Stimulated activated CD4-positive, alpha-beta T cell treated with anti-CD3 and anti-CD28 coated beads, Interleukin-12 subunit alpha, Interleukin-12 subunit beta, amount 100 ng/mL, for 4 hours (primary cell): ENCODE measurements at places on chromosomes 7 and 10.

DNA sequence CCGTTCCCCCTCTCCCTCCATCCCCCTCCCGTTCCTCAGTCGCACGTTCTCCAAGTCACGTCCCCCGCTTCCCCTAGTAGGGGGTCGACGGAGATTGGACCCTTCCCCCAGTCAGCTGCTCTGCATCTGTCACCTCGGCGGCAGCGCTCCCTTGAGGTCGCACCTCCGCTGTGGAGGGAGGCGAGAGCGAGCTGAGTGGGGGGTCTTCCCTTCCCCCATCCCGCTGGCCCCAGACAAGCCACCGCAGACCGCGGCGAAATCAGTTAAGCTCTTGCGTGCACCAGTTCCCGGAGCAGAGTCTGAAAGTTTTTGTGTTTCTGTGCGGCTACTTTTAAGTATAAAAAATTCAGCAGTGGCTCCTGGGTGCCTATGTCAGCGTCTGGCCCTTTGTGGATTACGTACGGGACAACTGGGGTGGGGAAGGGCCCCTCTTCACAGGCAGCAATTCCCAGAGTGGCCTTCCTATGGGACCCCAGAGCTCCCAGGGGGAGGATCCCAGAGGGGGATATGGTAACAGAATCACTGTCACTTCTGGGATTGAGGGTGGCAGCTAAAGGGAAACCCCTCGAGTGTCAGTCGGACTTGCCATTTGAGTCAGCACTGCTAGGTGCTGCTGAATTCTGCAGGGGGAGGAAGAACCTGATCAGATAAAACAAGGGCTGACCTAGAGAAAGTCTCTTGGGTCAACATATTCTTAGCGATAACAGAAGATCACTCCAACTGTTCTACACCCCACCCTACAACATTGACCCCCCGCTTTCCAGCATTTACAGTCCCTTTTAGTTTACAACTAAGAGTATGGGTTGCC lies 12.5 kb upstream of the DDIT4 start:
- peak; percentile 36 for DNase-seq

GRCh38 chr10:16016688-16017087 lies 156.4 kb upstream of the MINDY3 start:
- DNase-seq = no peak

GRCh38 chr7:7795630-7796121 lies 77.3 kb upstream of the RPA3 start:
- DNase-seq = no peak

GRCh38 chr7:22481726-22482125 lies 18.3 kb downstream of the STEAP1B start:
- no peak for DNase-seq

GRCh38 chr10:34206078-34206934 lies 608.8 kb downstream of the PARD3 start:
- no peak for DNase-seq

- no peak for DNase-seq
These were observed 43.5 kb downstream of the ZWINT start for GRCh38 chr10:56317603-56318002.

- DNase-seq = no peak
These were observed 131.0 kb downstream of the DLG5 start for GRCh38 chr10:77795426-77796055.

- DNase-seq = no peak
These were observed 97.3 kb upstream of the SFMBT2 start for GRCh38 chr10:7507887-7508726.

- DNase-seq = no peak
These were observed 49.1 kb downstream of the ZNF783 start for GRCh38 chr7:149310990-149311573.

DNA sequence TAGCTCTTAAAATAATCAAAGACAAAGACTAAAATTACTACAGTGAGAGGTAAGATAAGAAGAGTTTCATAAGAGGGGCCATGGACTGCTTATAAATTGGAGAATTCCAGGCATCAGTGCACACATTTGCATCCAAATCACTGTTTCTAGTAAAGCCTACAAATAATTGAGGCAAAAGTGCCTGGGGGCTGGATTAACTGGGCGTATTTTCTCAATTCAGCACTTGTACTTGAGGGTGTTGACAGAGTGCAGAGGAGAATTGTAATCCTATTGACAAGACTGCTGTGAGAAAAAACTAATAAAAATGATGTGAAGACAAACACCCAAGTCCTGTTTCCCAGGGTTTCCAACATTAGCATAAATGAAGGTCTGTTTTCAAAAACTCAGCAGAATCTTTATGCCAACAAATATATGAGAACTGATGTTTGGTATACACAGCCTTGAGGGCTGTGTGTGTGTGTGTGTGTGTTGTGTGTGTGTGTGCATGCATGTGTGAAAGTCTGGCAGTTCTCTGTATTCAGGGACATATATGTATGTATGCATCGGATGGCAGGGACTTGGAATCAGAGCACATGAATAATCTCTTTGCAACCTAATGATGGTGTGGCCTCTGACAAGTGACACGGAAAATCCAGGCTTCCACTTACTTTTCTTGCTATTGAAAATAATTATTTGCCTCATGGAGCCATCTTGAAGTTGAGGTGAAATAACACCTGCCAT lies 182.1 kb upstream of the CDC14C start:
- no peak for DNase-seq

DNA sequence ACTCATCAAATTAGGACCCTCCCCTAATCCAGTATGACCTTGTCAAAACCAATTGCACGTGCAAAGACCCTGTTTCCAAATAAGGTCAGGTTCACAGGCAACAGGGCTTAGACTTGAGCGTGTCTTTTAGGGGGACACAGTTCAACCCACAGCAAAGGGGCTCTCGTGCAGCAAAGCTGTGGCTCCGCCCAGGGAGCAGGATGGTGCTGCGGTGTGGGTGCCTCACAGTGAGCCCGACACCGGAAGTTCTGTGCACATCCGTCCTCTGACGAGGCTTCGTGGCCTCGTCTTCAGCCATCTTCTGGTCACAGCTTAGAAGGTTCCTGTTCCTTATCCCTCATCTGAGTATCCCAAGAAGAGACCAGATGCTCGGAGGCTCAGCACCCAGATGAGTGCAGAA lies 509.2 kb upstream of the FOXK1 start:
- DNase-seq = no peak

DNA sequence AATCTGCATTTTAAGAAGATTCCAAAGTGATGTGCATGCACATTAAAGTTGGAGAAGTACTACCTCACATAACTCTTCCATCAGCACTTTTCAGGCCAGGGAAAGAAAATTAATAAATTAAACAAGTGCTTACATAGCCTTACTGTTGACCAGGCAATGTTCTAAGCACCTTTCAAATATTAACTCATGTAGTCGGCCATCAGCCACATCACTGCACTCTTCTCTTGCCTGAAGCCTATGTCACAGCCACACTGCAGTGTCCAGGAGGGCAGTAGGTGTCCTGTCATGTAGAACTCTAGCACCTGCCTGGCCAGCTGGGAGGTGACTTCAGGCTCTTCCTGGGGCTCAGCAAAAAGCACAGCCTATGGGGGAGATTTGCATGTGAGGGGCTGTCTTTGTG lies 71.5 kb downstream of the CDK1 start:
- no peak for DNase-seq

- DNase-seq = no peak
These were observed 200.9 kb downstream of the MBL2 start for GRCh38 chr10:52571516-52572182.

DNA sequence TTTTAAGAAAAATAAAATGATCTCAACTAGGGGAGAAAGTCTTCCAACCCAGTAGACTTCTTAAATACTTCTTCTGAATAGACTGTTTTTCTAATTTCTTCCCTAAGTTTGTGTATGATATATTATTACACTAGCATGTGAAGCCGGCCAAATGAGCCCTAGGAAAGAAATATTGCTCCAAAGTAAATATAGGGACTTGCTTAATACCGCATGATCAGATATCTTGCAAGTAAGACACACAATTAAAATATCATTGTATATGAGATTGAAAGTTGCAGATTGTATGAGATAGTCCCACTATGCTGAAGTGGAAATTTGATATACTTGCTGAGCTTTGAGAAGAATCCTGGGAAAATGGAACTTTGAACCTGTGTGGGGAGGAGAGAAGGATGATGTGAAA lies 225.7 kb downstream of the BAMBI start:
- DNase-seq = no peak

DNA sequence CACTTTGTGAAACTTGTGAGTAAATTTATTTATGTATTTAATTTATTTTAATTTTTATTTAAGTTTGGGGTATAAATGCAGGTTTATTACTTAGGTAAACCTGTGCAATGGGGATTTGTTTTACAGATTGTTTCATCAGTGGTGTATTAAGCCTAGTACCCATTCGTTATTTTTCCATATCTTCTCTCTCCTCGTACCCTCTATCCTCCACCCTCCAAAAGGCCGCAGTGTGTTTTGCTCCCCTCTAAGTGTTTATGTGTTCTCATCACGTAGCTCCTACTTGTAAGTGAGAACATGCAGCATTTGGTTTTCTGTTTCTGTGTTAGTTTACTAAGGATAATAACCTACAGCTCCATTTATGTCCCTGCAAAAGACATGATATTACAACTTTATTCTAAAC lies 145.4 kb upstream of the SMIM30 start:
- DNase-seq = no peak

GRCh38 chr7:106820321-106821217 lies 44.5 kb upstream of the PIK3CG start:
- DNase-seq = no peak

GRCh38 chr10:86958116-86958900 lies at the start of gene SNCG:
SNCG (plus strand) TSS chr10:86958599; CDS start chr10:86958698, 99 bp downstream.
- no peak for DNase-seq

DNA sequence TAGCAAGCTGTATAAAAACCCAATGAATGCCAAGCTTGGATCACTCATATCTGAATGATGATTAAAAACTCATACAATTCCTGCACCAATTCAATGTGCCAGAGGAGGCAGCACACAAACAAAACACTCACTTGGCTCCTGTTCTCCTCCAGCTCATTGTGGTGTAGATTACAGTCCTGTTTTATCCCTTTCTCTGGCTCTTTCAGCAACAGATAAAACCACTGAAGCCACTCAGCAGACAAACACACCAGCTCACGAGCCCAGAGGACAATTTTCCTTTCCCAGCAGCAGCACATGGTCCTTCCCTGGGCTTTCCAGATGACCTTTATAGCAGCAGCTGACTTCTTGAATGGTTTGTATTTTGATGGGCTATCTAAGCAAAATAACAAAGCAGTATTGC lies 107.3 kb upstream of the STARD3NL start:
- no peak for DNase-seq

GRCh38 chr7:151306860-151307259 lies 34.8 kb upstream of the NUB1 start:
- DNase-seq = no peak

- peak; percentile 57 for DNase-seq
These were observed at the start of gene SFMBT2 for GRCh38 chr10:7410862-7411670. SFMBT2 (minus strand) TSS chr10:7411034; CDS start chr10:7381898, 29,136 bp downstream.

- no peak for DNase-seq
These were observed 41.2 kb downstream of the CHCHD3 start for GRCh38 chr7:133040674-133041073.

DNA sequence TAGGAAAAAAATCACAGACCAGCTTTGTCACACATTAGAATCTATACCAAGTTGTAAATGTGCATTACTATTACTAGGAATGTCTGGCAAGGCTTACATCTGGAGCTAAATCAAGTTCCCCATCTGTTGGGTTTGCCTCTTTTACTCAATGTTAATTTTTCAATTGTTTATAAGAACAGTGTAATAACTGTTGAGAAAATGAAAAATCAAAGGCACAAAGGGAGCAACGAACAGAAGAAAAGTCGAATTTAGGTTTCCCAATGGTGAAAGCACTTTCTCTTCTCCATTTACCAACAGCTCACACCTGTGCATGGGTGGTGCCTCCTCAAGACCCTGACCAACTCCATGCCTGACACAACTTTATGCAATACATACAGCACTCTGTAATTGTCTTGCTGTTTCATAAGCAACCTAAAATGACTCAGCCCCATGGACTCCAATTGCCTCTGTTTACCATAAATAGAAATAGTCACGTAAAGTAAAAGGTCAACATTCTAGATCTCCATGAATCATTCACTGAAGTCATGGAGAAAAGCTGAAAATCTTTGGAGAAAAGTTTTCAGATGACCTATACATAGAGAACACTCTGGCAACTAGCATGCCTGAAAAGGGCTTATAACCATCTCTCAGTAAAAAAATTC lies 95.5 kb upstream of the KCNIP2 start:
- no peak for DNase-seq

DNA sequence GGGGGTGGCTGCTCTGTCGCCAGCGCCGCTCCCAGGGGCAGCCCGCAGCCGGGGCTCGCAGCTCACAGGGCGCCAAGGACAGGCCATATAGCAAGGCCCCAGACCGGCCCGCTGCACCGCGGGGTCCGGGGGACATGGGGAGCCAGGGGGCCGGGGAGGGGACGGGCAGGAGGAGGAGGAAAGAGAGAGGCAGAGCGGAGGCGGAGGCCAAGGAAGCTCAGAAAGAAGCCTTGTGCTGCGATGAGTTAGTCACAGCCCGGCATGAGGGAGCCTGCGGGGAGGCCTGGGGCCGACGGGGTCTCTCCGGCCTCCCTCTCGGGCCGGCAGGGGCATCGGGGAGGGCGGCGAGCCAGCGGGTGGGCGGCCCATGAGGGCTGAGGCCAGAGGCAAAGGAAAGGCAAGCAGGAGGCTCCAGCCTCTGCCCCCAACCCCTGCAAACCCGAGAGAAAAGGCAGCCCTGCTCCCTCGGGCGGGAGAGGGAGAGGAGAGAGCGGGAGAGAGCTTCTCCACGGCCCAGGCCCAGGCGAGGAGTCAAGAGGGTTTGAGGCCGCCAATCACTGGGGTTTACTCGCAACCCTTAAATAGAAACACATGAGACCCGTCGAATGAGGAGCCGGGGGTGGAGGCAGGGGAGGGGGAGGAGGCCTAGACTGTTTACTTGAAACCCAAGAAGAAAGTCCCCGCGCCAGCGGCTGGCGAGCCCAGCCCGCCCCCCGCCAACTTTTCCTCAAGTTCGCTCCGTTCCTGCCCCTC lies 167.9 kb downstream of the NEURL1 start:
- peak; percentile 19 for DNase-seq

- no peak for DNase-seq
These were observed 198.8 kb downstream of the TNS3 start for GRCh38 chr7:47383072-47383471.

DNA sequence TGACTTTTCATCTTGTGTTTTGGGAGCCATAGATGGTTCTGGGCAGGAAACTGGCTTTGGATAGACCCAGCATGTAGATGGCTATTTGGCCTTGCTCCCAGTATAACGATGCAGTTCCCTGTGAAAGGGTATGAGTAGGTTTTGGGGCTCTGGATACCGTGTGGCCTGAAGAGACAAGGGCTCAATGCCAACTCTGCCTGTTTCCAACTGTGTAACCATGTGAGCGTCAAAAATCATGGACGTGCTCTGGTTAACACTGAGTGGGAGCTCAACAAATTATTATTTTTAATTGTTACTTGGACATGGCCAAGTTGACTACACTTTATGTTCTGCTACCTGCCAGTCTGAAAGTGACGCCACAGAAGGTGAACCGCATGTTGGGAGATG lies 41.8 kb downstream of the EGFR start:
- DNase-seq = no peak

GRCh38 chr10:121597504-121598262 lies 561 bp downstream of the FGFR2 start:
- DNase-seq = no peak

GRCh38 chr7:155776606-155777005 lies 35.7 kb downstream of the SHH start:
- DNase-seq = no peak
